ENCODE measurements at places on chromosomes 6 and 20. TPM values are rescaled to one million over a fixed set of nuclear protein-coding genes. Genes with fewer than 3 reads are reported as not detected.

DNA sequence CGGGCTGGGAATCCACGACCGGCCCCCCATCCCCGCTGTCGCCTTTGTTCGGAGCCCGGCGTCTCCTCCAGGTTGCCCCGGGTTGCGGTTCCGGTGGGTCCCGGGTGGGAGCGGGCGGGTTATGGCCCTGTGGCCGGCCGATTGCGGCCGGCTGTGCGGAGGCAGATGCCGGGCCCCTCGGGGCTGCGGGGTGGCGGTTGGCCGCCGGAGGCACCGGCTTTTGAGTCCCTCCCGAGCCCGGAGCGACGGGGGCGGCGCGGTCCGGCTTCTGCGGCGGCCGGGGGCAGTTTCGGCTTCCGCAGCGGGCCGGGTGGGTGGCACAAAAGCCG is 431 bp downstream of the LOC128125822 start:
- no peak for DNase-seq

DNA sequence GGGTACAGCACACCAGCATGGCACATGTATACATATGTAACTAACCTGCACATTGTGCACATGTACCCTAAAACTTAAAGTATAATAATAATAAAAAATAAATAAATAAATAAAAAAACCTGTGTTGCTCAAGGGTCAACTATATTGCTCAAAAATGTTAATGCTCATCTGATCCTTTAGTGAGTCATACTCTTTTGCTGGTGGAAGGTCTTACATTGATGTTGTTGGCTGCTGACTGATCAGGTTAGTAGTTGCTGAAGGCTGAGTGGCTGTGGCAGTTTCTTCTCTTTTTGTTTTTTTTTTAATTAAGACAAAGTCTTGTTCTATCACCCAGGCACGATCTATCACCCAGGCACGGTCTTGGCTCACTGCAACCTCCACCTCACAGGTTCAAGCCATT is 29.6 kb upstream of the SMIM26 start:
- DNase-seq = no peak

DNA sequence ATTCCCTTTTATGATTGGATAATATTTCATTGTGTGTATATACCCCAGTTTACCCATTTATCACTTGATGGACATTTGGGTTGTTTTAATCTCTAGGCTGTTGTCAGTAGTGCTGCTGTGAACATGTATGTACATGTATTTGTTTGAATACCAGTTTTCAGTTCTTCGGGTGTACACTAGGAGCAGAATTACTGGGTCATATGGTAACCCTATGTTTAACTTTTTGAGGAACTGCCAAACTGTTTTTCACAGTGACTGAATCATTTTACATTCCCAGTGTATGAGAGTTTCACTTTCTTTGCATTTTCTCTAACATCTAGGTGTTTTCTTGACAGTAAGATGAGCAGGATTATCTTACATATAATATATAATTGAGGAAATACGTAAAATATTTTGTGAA is 44.7 kb upstream of the ADIG start:
- no peak for DNase-seq

GRCh38 chr6:123575188-123575587 is 61.6 kb downstream of the TRDN start:
- DNase-seq = no peak

DNA sequence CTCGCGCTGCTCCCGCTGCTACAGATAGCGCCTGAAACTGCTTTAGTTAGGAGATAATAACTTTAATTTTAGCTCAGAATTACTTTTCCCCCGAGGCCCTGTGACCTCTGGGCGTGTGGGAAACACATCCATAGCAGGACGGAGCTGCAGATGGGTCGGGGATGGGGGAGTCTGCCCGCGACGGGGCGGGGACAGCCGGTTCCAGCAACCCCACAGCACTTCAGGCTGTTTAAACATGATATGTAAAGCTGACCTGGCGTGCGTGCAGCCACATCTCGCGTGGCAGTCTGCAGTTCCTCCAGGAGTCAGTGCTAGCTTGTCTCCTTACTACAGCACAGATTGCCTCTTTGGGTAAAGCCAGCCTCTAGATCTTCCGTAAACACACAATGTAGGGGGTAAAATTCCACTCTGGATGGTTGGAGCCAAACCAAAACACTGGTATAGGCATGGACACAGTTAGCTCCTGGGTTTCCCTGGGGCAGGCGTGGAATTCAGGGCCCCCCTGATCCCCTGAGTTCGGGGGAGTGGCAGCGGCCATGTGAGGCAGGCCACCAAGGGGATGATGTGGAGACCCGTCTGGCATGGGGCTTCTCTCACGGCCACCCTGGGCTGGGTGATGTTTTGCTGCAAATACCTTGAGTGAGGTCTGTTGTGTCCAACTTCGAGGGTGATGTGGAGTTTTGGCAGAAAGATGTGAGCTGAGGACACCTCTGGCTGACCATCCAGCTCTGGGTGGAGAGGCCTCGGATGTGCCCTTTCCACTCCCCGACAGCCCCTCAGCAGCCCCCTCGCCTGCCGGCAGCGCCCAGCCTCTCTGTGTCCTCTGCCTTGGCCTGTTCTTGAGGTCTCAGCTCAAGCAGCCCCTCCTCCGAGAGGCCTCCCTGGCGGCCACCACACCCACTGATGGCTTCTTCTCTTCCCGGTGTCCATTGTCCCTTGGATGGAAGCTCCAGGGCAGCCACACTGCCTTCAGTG is 214.5 kb downstream of the TAF4 start:
- peak; percentile 30 for DNase-seq

DNA sequence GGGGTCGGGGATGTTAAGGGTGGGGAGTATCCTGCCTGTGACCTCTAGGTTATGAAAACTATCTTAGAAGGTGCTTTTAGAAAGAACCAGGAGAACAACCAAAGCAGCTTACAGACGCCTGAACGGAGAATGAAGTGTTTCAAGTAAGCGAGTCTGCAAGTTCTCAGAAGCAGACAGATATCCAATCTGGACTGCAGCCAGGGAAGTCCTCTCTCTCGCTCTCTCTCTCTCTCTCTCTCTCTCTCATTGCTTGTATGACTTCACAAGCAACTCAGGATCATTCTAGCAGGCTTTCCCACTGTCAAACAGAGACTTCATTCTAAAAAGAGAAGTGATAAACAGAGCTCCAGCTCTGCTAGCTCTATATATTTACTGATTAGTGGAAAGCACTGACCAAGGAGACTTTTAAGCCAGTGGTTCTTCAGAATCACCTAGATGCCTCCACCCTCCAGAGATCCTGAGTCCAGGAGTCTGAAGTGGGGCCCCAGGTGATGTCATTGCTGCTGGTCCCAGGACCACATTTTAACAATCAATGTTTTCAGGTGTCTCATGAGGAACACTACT is 6.0 kb downstream of the TCF21 start:
- DNase-seq = no peak

- no peak for DNase-seq
Observed at GRCh38 chr6:143993965-143994646, 14.0 kb downstream of the PLAGL1 start.

DNA sequence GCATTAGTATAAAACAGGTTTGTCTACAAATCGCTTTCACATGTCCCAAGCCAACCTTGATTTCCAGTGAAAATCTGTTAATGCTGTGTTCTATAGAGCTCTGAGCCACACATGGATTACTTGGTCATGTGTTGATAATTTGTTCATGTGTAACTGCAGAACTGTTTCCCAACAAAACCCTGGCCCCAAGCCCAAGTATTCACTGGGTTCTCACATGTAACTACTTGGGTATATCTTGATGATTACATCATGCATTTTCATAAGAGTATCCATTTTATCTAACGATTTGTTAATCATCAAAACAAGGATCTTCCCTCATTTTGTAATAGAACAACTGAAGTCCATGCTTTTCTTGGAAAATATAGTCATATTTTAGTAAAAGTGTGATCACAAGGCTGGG is 657.6 kb downstream of the PRKN start:
- DNase-seq = no peak

The RANBP9 gene
- total RNA-seq = 33.8 TPM

All from right cardiac atrium (tissue), 5 donors.